ENCODE measurements at places on chromosomes 4 and X. TPM values are rescaled to one million over a fixed set of nuclear protein-coding genes. Genes with fewer than 3 reads are reported as not detected.

DNA sequence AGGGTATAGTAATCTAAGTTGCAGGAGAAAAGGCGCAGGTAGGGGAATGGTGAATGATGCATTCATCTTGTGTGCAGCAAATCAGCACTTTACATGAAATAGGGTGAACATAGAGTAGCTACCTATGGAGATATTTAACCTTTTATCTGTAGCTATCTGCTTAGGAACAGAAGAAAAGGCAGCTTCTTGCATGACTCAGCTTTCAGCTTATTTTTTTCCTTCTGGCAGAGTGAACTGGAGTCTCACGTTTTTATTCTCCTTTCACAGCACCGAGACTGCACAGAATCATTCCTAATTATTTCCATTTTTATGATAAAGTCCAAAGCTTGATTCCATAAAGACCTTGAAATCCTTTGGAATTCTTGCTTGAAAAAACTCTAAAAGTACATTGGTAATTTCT lies 4.8 kb upstream of the SCOC start:
- no peak for DNase-seq

CXCL6 gene
- not detected for total RNA-seq

DNA sequence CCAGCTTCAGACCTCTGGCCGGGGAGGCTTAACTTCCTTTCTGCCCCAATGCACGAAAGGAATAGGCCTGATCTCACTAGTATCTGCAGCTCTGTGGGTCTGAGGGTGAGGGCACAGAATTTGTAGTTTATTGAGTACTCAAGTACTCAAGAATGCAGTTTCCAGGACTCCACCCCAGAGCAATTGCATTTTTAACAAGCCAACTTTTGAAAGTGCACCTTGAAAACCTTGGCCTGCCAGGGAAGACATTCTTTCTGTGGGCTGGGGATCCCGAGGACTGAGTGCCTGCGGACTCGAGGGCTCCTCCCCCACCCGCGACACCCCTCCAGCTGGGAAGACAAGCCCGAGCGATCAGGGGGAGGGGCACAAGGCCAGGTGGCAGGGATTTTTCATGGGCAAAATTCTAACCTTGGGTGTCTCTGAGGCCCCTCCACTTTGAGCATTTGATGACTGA lies 22.4 kb downstream of the RS1 start:
- no peak for DNase-seq

DNA sequence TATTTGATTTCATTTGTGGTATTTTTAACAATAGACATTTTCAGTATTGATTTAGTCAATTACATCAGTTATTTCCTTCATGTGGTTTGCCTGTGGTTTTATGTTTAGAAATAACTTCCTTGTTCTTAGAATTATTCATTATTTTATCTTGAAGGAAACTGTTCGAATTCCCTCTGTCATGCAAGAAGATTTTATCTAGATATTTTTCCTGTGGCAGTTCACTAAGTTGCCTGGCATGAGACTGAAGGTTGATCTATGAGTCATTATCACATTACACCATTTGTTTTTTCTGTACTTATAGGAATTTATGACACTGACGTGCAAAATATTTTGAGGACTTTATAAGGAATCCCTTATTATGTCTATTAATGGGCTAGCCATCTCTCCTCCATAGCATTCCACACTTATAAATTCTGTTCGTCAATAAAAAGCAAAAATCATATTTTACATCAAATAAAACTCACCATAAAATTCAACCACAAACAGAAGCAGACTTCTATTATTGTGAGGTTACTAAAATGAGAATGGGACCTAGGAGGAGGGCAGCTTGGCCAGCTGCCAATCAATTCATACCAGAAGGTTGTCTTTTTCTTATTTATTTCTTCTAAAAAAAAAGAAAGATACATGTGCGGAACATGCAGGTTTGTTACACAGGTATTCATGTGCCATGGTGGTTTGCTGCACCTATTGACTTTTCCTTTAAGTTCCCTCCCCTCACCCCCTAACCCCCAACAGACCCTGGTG lies 179.0 kb downstream of the KCNIP4 start:
- DNase-seq: peak; percentile 83

DNA sequence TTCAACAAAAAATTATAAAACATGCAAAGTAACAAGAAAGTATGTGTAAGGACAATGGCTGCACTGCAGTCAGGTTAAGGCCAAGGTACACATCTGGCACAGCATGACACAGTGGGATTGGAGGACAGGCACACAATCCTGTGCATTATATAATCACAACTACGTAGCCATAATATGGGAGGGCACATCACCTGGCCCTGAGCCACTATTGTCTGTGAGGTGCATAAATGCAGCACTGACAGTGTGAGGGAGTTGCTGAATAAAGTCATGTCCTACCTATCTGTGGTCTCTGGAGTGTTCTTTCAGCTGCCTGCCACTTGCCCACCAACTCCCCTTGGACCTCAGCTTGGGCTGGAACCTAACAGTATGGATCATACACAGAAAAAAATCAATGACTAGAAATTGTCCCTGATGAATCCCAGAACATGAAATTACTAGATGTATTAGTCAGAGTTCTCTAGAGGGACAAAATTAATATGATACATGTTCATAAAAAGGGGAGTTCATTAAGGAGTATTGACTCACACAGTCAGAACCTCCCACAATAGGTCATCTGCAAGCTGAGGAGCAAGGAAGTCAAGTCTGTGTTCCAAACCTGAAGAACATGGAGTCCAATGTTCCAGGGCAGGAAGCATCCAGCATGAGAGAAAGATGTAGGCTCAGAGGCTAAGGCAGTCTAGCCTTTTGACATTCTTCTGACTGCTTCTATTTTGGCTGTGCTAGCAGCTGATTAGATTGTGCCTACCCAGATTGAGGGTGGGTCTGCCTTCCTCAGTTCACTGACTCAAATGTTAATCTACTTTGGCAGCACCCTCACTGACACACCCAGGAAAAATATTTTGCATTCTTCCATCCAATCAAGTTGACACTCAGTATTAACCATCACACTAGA lies 46.4 kb upstream of the KCTD8 start:
- DNase-seq: no peak

GRCh38 chrX:1165535-1166196 lies 46.8 kb downstream of the CRLF2 start:
- peak; percentile 91 for DNase-seq

- no peak for DNase-seq
Observed at GRCh38 chr4:119020158-119020557, 115.5 kb upstream of the MYOZ2 start.

DNA sequence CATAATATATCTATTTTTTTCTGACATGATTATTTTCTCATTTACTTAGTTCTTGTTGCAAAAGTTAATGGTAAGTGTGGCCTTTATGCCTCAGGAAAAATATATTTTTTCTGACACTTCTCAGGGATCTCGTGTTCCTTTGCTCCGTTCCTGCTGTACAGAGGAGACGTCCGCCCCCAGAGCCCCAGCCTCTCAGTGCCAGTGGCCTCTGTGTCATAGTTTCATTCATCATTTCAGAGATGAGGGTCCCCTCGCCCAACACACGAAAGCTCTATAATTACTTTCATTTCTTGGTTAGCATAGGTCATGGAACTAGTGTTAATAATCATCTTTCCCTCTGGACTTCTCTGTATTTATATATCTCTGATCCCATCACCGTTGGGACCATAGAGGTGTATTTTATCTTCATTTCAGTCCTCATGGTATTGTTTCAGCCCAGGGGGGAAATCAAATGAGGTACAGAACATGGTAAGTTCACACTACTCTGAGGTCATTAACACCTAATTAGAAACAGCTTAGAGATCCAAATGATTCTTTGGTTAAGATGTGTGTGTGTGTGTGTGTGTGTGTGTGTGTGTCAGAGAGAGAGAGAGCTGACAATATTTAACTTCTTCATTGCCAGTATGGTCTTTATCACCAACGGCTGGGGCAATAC lies 631.1 kb upstream of the TENM3 start:
- DNase-seq: no peak

CLCN5 gene
- 26.8 TPM for total RNA-seq

DNA sequence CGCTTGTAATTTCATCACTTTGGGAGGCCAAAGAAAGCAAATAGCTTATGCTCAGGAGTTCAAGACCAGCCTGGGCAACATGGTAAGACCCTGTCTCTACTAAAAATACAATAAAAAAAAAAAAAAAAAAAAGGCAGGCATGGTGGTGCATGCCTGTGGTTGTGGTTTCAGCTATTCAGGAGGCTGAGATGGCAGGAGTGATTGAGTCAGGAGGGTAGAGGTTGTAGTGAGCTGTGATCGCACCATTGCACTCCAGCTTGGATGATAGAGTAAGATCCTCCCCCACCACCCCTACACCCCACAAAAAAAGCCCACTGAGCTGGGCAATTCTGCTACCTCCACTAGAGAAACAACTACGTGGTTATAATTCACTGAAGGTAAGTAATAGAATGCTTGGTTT lies 118.8 kb upstream of the PCDH18 start:
- DNase-seq: no peak

Data from SK-MEL-5 (cell line).